ENCODE measurements at places on chromosomes 16 and 17.

- no peak for DNase-seq
Observed at GRCh38 chr16:20942256-20942655, 41.7 kb downstream of the LYRM1 start.

DNA sequence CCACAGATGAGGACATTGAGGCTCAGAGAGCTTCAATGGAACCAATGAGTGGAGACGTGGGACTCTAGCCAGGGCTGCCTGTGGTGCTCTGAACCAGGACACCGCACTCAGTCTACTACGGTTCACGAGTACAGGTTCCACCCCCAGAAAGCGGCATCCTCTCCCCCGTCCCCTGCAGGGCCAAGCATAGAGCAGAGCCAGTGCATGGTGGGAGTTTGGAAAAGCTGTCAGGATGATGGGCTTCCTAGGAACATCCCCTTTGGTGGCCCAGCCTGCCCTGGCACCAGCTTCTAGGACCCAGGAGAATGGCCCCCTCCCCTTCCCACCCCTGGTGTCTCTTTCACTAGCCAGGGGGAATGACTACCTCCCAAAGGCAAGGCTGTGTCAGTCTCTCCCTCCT is 8.4 kb downstream of the ZNF319 start:
- no peak for DNase-seq

DNA sequence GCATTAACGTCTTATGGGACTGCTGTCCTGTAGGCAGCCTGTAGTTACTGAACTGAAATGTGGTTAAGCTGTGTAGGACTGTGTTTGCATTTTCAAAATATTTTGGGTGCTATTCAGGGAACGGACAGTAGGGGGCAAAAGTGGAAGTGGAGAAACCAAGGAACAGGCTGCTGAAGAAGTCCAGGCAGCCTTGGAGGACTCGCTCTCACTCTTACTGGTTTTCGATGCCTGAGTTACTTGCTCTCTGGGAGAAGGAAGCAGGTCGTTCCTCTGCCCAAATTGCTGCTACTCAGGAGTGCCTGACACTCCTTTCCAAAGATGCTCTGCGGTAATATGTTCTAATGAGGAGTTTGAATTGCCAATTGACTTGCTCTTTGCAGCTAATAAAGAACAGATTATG is 64.5 kb upstream of the RBFOX1 start:
- DNase-seq: no peak

DNA sequence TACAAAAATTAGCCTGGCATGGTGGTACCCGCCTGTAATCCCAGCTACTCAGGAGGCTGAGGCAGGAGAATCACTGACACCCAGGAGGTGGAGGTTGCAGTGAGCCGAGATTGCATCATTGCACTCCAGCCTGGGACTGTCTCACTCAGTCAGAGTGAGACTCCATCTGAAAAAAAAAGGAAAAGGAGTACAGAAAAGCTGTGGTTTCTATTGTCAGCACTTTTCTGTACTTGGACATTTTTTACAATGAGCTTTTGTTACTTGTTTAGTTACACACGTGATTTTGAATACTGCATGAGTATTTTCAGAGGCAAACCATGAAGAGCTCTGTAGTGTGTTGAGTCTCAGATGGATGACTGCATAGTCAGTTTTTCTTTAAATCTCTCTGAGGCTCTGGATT is 26.3 kb downstream of the ZC3H18 start:
- DNase-seq: no peak

- no peak for DNase-seq
Observed at GRCh38 chr16:85531516-85531915, 81.6 kb upstream of the GSE1 start.

DNA sequence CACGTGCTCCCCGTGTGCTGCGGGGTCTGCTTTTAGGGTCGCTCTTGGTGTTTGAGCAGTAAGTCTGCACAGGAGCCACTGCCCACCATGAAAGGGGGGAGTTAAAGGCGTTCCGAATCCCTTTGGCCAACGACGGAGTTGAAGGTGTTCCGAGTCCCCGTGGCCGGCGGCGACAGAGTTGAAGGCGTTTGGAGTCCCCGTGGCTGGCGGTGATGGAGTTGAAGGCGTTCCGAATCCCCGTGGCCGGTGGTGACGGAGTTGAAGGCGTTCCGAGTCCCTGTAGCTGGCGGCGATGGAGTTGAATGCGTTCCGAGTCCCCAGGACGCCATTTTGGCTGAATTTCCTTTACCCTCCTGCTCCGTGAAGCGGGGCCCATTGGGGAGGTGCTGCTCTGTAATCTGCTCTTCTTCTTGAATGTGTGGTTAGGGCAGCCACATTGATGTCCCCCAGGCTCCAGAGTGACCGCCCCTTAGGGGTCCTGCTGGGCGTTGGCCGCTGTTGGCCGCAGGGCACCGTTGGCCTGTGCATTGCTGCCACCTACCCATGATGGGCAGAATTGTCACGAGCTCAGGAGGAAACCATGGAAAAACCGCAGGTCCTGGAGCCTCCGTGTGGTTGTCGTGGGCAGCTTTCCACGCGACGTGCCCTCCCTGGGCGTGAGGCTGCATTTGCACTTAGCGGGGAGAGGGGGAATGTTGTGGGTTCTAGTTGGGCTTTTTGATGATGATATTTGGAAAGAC is 73.7 kb upstream of the ZNF750 start:
- no peak for DNase-seq

DNA sequence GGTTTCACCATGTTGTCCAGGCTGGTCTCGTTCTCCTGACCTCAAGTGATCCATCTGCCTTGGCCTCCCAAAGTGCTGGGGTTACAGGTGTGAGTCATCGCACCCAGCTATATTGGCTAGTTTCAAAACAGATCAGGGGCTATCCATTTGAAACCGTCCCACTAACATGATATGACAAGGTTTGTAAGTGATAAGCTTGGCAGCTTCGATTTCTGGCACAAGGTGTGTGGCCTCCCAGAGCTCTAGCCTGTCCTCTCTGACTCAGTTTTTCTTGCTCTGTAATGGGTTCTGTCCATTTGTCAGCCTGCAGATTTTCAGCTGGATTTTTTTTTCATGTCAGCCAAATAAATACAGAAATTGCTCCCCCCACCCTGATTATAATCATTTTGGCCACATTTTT is 31.8 kb upstream of the TENT4B start:
- DNase-seq: no peak

- DNase-seq: peak; percentile 29
Observed at GRCh38 chr17:1999557-2000251, 25.4 kb downstream of the RTN4RL1 start.

DNA sequence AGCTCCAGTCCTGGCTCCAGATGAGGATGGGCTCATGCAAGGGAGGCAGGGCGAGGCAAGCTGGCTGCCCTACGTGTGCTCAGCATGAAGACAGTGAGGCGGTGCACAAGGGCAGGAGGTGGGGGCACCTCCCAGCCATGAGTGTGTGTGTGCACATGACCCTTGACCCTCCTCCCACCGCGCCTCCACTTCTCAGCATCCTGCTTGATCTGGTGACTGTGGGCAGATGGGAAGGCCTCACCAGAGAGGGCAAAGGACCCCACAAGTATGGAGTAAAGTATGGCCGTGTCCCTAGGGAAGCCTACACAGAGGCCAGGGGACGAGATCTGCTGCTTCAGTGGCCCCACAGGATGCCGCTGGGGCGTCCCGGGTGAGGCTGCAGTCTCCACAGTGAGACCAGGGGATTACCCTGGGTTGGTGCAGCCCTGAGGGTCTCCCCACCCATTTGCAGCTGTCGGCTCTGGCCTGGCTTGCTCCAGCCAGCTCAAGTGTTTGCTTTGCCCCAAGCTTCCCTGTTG is 7.9 kb upstream of the RNF222 start:
- DNase-seq: no peak

DNA sequence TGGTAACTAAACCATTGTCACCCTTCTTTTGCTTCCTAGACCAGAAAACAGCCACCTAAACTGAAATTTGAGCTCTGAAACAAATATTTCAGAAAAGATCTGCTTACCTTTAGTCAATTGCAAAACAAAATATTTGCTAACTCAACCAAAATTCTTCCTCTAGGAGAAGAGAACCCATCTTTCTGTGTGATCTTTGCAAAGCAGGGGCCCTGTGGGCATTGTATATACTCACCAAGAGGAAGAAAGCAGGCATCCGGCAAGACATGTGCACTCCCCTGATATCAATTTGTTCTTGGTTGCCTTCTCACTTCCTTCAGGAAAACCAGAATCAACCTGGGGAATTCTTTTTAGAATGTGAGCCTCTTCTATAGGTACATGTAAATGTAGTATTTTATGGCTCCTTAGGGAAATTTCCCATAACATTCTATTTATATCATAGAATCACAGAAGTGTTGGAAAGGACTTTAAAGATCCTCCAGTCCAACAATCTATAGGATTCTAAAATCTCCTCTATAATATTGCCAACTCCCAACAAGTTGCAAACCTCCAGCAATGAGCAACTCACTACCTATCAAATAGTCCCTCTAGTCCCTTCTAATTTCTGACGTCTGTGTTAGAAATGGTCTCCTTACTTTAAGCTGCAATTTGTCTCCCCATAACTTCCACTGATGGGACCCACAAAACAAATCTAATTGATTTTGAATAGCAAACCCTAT is 966 bp downstream of the SLFN14 start:
- no peak for DNase-seq

DNA sequence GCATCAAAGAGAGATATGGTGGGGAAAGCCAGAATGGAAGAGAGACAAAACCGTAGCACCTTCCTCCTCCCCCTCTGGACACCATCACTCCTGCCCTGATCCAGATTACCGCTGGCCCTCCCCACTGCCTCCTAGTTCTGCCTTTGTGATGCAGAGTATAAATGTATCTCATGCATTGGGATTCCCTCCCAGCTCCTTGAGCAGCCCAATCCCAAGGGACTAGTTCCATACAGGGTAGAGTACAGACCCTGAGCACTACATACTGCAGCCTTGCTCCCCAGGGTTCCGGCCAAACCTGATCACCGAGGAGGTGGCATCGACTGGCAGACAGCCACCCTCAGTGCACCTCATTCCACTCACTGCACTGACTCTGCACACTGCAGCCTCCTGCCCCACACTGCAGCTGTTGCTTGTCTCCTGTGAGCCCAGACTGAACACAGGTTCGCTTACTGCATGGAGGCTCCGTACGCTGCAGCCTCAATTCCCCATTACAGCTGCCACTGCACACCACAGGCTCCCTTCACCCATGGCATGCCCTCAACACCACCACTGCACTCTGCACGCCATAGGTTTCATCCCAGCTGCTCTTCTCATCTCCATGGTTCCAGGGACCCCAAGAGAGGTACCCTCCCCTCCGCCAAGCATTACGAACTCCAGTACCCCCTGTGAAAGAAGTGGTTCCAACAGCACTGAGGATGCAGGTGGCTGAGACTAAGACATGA is 1.7 kb upstream of the THRA start:
- no peak for DNase-seq

DNA sequence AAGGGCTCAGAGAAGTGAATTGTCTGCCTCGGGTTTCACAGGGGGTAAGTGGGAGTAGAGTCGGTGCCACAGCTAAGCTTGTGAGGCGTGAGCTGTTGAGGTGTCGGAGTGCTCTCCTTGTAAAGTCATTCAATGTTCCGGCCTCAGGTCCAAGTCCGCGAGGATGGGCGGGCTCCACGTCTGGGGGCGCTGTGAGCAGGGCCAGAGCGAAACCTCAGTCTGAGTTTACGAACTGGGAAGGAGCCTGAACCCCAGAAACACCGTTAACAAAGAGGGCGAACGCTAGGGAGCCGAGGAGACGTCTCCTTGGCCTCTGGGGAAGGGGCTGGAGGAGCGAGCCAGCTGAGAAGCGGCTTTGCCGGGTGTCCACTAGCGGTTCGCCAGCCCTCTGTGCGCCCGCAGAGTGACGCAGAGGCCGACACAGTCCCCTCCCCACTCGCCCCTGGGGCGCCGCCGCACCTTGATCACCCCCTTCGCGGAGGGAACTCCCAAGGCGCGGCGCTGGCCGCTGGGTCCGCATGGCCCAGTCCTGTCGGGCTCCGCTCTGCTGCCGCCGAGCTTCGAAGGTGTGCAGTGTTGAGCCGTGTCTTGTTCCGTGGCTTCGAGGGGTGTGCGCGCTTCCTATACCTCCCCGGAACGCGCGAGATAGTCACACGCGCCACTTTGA is 4.9 kb downstream of the IRX3 start:
- DNase-seq: no peak

All from fibroblast of gingiva (primary cell).